ENCODE measurements at places on chromosomes 13 and 19. TPM values are rescaled to one million over a fixed set of nuclear protein-coding genes. Genes with fewer than 3 reads are reported as not detected.

Gene PCP2
- 0.80 TPM for polyA plus RNA-seq

DNA sequence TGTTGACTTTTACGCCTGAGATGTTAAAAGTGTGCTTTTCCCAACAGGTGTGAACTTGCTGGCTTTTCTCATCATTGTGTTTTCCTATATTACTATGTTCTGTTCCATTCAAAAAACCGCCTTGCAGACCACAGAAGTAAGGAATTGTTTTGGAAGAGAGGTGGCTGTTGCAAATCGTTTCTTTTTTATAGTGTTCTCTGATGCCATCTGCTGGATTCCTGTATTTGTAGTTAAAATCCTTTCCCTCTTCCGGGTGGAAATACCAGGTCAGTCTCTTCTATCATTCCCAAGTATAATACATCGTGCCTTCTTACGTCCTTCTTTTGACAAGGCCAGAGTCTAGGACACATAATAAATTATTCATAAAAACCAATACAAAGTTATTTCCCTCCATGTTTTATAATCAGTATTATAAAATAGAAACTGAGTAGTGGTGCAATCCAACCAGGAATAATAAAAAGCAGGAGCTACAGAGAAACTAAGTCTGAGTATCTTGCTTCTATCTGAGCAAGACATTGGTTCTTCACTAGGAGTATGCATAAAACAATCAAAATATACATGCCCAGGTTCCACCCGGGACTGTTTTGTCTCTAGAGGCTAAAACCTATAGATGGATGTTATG is 57.9 kb downstream of the RXFP2 start:
- peak; percentile 44 for DNase-seq

DNA sequence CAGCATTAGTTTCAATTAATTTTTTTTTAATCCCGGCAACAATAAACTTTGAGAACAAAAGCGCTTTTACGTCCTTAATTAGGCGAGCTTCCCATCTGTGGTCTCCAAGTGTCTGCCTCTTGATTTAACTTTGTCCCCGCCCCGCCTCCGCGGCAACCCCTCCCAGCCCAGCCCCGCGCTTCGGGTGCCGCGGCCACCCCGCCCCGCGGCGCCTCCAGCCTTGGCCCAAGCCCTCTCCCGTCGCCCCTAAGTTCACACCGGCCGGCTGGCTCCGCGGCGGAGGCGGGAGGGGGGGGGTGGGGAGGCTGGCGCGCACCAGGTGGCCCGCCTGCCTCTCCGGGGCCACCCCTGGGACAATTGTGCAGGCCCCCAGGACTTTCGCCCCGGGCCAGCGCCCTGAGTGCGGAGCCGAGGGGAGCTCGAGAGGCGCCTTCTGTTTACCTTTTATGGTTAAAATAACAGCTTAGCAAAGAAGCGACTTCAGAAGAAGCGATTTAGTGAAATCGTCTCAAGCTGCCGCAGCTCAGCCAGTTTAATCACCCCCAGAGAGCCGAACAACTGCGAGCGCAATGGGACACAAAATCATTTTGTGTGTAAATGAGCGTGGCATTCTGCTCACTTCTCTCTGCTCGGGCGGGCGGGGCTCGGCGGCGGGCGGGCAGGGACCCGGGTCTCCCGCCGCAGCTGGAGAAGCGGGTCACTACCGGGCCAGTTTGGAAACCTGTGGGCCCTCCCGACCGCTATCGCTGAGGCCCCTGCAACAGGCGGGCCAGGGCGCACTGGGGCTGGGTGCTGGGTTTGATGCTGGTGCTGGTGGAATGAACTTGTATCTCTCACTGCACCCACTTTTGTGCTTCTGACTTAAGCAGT is 1.4 kb downstream of the KCTD15 start:
- peak; percentile 53 for DNase-seq

DNA sequence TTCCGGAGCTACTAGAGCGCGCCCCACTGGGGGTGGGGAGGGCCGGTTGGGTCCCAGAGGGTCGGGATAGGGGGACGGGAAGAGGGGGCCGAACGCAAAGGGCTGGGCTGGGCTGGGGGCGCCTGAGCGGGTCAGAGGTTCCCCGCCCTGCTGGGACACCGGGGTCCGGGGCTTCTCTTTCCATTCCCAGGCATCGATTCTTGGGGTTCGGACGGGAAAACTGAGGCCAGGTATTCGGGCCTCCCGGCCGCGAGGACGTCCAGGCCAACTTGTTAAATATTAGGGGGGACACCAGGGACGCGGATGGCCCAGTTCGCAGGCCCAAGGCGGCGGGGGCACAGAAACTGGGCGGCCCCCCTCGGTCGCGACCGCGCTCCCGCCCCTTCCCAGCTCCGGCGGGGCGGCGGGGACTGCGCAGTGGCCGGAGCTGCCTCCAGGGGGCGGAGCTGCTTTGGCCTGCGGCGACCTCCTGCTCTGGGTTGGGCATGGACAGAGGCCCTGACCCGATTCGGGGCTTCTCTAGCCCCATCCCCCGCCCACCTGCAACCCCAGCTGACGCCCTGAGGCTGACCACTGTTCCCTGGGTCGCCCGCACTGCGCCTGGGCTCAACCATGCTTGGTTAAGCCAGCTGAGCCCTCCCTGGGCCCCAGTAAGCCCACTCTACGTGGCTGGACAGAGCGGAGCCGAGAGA is 1.2 kb upstream of the KLF16 start:
- DNase-seq, result no peak

DNA sequence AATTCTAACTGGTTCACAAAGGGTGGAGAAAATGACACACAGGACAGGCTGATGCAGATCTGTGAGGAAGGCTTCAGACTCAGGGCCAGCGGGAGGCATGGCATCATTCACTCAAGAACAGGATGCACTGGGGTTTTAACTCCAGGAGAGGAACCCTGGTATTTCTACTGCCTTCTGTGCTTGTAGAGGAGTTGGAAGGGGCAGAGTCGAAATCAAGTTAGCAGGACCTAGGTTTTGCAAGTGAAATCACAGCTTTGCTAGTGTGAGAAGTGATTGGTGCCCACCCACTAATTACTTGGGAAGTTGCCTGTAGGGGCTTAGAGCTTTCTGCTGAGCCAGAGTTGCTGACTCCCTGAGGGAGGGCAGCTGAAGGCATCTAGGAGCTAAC is 92.7 kb downstream of the AKAP11 start:
- no peak for DNase-seq

DNA sequence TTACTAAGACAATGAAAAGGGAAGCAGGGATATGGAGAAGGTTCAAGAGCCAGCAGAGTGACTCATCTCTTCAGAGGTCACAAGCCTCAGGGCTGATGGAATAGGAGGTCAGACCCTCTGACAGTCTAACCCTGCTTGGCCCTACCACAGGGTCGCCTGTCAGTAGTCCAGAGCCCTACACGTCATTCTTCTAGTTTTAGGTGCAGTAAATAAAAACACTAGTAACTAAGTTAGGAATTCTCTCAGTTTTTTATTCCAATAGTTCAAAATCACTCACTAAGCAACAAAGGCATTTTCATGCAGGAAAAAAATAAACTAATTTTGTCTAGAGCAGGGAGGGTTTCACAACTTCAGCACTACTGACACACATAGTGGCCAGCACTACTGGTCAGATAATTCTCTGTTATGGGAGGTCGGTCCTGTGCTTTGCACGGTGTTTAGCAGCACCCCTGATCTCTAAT is 27.2 kb downstream of the FOXO1 start:
- DNase-seq, result no peak

- DNase-seq, result no peak
These were observed 55.8 kb upstream of the SPATA13 start for GRCh38 chr13:24104723-24105122.

Measured in left kidney (tissue), 8 donors.